NCI-H1694 treated with DMSO at 0.1 percent for 48 hours (cell line): ENCODE measurements at places on chromosomes 4 and X.

DNA sequence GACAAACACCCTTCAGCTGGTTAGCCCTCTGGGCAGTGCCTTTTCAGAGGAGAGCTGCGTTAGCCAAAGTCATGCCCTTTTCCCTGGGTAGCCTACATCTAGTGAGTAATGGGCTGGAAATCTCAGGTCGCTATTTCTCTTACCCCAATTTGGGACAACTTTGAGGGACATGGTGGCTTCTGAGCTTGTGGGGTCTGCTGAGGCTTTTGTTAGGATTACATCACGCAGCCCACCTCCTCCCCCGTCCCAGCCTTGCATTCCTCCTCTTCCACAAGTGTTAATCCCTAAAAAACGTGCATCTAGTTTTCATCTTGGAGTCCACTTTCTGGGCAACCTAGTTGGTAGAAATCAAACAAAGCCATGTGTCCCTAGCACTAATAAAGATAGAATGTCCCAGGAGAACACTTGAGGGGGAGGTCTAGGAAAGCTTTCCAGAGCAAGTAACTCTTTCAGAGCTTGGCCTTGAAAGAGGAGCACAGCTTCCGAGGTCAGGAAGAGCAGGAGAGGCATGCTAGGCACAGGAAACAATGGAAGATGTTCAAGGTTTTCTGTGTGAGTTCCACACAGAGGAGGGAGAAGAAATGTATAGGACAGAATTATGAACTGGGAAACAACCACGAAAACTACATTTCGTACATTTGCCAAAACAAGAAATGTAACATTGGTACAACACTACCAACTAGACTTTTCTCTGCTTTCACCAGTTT, 2.8 kb downstream of the MRFAP1 start:
- no peak for DNase-seq

DNA sequence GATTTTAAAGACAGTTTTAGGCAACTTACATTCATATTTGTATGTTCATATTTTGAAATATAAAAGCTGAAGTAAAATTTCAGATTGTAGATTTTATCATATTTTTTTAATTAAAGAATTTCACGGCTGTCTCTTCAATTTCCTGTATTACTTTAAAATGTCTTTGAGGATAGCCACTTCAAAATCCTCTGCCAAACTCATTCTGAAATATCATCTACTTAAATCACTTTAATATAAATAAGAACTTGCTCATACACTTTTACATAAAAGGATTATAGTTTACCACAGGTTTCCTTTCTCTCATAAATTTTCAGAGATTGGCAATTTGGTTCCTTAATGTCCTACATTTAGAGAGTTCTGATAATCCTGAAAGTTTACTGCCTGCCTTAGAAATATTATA, 478.2 kb downstream of the ADGRL3 start:
- DNase-seq = no peak

GRCh38 chr4:38149997-38150671, 189.9 kb downstream of the PTTG2 start:
- DNase-seq = no peak

DNA sequence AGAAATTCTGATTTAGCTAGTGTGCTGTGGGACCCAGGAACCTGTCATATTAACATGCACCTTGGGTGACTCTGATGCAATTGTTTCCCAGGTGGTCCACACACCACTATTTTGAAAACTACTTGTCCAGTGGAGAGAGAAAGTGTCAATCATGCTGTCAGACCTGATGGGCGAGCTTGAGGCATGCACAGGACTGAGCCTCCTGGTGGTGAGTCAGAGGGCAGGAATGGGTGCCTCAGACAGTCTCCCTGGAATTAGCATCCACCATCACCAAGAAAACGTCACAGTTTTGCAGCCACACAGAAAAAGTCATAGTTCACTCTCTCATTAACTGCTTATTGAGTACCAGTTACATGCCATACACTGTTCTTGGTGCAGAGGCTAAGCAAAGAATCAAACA, 181.8 kb upstream of the MAOA start:
- DNase-seq = no peak

- no peak for DNase-seq
Measured at GRCh38 chrX:63708801-63709200, 76.2 kb downstream of the ARHGEF9 start.

- peak; percentile 95 for DNase-seq
Measured at GRCh38 chr4:82900411-82901182, at the start of gene THAP9. THAP9 (plus strand) TSS chr4:82900735; CDS start chr4:82900803, 68 bp downstream.

DNA sequence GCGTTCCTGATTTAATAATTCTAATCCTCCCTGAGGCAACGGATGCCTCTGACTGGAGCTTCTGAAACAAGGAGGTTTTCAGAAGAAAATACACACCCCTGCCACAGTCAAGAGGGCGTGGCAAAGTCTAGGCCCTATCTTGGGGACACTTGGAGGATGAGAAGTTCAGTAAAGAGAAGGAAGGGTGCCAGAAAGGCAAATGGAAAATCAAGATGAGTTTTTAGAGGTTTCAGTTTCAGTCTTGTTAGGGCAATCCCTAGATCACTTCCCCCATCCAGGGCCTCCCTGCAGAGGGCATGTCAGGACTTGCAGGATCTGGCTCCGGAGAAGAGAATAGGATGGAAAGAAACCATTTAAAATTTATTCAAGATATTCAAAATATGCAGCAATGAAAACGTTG, 28.5 kb upstream of the FGF2 start:
- no peak for DNase-seq

DNA sequence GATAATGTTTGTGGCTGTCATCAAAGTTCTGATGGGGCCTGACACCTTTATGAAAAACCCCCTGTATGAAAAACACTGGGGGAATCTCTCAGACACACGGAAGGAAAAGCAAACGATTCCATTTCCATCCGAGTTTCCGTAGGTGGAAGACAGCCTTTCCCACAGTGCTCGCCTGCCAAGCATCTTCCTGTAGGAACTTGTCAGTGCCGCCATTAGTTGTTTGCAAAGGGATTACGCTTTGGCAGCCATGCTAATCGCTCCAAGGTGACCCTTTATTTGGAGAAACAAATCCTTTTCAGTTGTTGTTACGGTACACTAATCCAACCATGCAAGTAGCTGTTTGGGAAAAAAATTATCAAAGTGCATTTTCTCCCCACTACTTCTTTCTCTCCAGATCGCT, 44.4 kb upstream of the STOX2 start:
- no peak for DNase-seq

DNA sequence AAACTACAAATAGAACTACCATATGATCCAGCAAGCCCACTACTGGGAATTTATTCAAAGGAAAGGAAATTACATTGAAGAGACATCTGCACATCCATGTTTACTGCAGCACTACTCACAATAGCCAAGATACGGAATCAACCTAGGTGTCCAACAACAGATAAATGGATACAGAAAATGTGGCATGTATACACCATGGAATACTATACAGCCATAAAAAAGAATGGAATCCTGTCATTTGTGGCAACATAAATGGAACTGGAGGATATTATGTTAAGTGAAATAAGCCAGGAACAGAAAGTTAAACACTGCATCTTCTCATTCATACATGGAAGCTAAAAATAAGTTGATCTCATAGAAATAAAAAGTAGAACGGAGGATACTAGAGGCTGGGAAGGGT, 58.1 kb downstream of the RPS3A start:
- DNase-seq = no peak

- no peak for DNase-seq
Measured at GRCh38 chr4:118350961-118351360, 1.8 kb downstream of the PRSS12 start.

DNA sequence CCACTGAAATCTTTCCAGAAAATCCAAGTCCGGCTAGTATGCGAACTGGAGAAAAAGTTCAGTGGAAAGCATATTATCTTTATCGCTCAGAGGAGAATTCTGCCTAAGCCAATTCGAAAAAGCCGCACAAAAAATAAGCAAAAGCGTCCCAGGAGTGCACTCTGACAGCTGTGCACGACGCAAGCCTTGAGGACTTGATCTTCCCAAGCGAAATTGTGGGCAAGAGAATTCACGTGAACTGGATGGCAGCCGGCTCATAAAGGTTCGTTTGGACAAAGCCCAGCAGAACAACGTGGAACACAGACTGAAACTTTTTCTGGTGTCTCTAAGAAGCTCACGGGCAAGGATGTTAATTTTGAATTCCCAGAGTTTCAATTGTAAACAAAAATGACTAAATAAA, 34.4 kb downstream of the STX18 start:
- no peak for DNase-seq

- no peak for DNase-seq
Measured at GRCh38 chrX:9317176-9317575, 147.7 kb upstream of the TBL1X start.

- DNase-seq = no peak
Measured at GRCh38 chrX:39309721-39310152, 508.5 kb downstream of the MID1IP1 start.

DNA sequence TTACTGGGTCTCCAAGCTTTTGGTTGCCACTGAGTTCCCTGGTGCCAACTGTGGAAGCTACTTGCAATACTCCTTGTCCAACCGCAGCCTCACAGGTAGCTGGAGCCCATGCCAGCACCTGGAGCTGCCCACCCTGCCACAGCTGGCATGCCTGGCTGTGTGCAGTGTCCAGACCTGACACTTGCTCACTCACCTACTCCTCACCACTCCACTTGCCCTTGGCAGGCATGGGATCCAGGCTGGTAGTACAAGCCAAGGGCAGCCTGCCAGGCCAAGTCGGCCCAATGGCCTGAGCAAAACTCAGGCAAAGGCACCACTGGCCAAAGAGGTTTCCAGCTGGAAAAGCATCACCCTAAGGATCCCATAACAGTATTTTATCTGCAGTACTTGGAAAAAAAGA, 246.3 kb downstream of the PDGFC start:
- DNase-seq = no peak

- no peak for DNase-seq
Measured at GRCh38 chr4:34280131-34280530, 1964.2 kb downstream of the ARAP2 start.

DNA sequence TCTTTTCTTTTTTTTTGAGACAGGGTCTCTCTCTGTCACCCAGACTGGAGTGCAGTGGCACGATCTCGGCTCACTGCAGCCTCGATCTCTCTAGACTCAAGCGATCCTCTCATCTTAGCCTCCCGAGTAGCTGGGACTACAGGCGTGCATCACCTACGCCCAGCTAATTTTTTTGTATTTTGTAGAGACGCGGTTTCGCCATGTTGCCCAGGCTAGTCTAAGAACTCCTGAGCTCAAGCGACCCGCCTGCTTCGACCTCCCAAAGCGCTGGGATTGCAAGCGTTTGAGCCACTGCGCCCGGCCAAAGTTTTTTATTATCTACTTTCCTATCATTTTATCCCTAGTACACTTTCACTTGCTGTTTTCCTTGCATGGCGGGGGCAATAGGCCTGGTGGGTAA, 1.4 kb downstream of the UBA6 start:
- DNase-seq = no peak

DNA sequence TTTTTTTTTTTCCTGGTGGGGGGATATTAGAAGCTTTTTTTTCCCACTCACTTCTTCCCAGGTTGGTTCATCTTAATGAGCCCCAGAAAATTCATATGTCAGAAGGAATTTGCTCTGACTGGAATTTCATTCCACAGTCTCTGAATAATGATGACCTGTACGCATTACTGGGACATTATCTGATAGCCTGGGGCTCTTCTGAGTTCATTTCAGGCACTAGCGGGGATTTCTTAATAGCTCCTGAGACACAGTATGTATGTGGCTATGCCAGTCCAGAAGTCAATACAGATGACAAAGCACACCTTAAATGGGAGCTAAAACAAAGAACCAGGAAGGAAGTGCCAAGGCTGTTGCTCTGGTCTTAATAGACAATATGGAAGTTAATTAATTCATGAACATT, 295.2 kb upstream of the IGFBP7 start:
- DNase-seq = no peak

DNA sequence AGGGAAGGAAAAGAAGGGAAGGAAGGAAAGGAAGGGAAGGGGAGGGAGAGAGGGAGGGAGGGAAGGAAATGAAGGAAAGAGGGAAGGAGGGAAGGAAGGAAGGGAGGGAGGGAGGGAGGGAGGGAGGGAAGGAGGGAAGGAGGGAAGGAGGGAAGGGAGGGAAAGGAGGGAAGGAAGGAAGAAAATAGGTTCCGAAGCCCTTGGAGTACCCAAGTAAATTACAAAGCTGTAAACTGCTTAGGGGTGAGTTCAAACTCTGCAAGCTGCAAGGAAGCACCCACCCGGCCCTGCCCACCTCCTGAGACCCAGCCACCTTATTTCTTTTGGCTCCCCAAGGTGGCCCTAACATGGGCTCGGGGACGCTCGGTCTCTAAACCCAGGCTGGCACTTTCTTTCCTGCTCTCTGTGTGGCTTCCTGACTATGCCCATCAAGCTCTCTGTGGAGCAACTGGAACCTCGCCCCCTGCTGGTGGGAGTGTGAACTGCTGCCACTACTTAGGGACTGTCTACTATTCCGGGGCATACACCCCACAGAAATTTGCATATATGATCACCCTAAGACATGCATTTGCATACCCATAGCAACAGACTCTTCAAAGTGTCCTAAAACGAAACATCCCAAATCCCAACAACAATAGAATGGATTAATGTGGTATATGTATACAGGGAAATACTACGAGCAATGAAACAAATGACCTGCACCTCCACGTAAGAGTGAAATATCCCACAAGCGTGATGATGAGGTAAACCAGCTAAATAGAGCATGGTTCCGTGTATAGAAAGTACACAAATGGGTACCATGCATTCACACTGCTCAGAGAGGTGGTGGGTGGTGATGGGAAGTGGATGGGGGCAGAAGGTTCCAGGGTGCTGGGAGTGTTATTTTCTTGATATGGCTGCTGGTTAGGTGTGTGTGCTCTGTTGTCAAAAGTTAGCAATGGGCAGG, 151.7 kb upstream of the TBL1X start:
- DNase-seq = peak; percentile 0

GRCh38 chr4:10670321-10670720, 14.2 kb downstream of the CLNK start:
- no peak for DNase-seq

- no peak for DNase-seq
Measured at GRCh38 chr4:184251670-184251980, 34.0 kb upstream of the ENPP6 start.

DNA sequence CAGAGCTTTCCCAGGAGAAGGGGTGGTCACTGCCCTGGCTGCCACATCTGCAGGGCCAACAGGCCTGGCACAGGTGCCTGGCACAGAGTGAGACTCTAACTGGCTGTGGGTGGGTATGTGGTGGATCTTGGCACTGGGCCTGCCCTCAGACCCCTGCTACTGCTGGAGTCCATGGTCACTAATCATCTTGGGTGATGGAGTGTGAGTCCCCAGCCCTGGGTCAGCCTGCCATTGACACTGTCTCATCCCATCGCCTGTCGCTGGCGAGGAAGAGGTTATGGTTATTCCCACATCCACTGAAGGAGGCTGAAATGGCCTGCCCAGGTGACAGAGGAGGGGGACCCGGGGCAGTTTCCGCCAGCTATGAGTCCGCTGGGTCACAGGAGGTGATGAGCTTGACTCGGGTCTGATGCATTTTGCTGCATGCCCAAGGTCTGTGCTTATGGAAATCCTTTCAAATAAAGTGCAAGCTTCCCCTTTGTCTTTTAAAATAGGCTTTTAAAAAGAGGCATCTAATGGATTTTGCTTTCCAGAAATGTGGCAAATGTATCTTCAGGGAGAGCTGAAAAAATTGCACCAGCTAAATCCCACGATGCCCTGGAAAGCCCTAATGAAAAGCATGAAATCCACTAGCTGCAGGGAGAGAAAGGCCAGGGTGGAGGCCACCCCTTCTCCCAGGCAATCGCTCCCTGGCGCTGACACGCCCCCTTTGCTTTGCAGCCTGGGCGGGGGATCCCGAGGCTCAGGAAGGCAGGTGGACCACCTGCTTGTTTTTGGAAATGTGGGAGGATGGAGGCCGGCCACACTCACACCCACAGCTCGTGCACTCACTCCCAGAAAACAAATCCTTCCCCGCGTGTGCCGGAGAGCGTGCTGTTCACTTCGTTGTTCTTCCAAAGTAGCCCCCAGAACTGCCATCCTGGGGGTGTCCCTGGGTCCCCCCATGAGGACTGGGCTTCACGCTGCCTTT, 54.9 kb downstream of the ABLIM2 start:
- DNase-seq = no peak
